ENCODE measurements at places on chromosomes 2 and 18.

GRCh38 chr2:142952793-142953494 lies 75.5 kb downstream of the KYNU start:
- DNase-seq, result no peak

DNA sequence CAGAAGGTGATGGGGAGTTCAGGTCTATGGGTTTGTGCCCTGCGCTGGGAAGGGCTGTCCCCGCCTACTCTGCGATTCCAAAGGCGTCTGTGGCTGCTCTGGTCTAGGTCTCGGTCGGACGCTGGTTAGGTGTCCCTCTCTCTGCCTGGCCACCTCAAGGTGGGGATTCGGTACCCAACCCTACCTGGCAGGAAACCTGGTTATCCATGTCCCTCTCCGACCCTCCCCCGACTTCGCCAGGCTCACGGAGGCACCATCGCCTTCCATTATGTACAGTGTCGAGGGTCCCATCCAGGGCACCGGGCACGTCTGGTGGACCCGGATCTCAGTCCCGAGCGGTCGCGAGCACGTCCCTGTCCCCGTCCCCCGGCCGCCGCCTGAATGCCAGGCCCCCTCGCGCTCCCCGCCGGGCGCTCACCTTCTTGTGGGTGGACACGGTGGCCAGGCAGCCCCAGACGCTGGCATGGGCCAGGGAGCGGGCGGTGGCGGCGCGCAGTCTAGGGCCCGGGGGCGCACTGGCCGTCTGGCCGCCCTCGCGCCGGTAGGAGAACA lies 628 bp downstream of the CREG2 start:
- DNase-seq, result no peak

DNA sequence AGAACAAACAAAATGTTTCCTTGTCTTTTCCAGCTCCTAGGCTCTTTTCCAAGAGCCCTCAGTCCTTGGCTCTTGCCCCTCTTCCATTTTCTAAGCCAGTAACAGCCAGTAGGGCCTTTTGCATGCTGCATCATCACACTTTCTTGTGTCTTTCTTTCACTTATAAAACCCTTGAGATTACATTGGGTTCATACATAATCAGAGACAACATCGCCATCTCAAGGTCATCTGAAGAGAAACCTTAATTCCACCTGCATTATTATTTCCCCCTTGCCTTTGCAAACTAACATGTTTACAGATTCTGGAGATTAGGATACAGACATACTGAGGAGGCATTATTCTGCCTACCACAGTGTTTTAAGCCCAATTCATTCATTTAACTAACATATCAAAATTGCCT lies 697.3 kb downstream of the TRIB2 start:
- no peak for DNase-seq

- no peak for DNase-seq
Observed at GRCh38 chr2:208268156-208268952, 2.3 kb downstream of the PIKFYVE start.

GRCh38 chr18:40152859-40153258 lies 1802.2 kb upstream of the PIK3C3 start:
- no peak for DNase-seq

GRCh38 chr2:218952160-218952559 lies 7.3 kb upstream of the CDK5R2 start:
- DNase-seq, result no peak
